IMR-90 (cell line): ENCODE measurements at places on chromosomes 6 and 20.
A peak's percentile ranks its signal among the peaks of the same experiment; 100 is the strongest.

- no peak for DNase-seq
Observed at GRCh38 chr6:73004231-73004630, 221.1 kb downstream of the KHDC1L start.

- no peak for DNase-seq
Observed at GRCh38 chr6:125151700-125152099, 1.9 kb upstream of the TPD52L1 start.

DNA sequence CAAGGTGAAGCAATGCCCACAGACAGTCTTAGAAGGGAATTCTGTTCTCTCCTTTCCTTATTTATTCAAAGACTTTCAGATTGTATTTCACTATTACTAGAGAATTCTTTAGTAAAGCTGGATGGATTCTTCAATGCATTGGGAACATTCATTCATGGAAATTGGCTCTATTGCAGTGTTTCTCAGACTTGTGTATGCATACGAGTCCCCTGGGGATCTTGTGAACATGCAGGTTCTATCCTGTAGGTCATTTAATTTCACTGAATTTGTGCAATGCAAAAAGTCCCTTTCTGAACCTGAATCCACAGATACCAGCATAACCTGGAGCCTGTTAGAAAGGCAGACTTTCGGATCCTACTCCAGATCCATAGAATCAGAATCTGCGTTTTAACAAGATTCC lies 160.9 kb upstream of the AHI1 start:
- no peak for DNase-seq

DNA sequence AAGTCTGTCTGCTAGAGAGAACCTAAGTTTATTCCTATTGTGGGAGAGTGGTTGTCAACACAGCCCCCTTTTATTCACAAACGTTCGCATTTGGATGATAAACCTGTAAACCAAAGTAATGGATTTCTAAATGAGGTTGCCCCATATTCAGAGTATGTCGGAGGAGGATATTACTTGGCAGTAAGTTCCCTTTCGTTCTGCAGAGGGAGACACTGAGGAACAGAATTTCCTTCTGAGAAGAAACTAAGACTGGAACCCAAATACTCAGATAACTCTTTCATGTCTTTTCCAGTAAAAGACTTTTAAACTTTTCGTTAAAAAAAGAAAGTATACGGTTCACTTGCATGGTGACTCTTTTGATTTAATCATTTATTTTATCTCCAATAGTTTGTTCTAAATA lies 754.6 kb upstream of the MMS22L start:
- no peak for DNase-seq

DNA sequence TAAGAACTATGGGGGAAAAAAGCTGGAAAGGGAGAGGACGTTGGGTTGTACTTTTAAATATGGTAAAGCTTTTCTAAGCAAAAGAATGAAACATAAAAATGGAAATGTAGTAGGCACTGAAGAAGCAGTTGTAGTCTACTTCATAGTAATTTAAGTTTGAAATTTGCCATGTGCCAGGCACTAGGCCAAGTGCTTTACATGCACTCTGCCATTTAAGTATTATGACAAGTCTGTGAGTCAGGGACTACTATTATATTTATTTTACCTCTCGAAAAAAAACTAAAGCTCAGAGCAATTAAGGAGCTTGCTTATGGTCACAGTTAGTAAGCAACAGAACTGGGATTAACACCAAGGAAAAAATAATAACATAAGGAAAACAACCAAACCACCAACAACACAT lies 257.8 kb downstream of the GMDS start:
- peak; percentile 91 for DNase-seq

GRCh38 chr6:43869079-43869710 lies 99.2 kb downstream of the VEGFA start:
- no peak for DNase-seq

GRCh38 chr20:62899633-62900051 lies 26.7 kb downstream of the DIDO1 start:
- DNase-seq, result no peak

- no peak for DNase-seq
Observed at GRCh38 chr6:7624796-7625710, 35.1 kb downstream of the SNRNP48 start.

DNA sequence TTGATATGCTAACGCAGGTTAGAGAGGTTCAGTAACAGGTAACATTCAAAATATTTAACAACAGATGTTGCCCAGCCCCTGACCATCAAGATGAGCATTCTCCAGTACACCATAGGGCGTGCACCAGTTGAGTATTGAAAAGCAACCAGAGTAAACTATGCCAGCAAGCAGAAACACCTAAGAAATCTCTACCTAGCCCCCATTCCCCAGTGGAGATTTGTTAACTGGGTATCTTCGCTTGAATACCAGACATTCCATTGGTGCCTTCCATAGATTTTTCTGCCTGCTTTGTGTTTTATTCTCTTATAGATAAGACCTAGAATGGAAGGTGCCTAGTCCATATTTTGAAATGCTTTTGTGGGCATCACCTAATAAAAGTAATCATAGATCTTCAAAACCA lies 623.9 kb downstream of the KIF16B start:
- no peak for DNase-seq

DNA sequence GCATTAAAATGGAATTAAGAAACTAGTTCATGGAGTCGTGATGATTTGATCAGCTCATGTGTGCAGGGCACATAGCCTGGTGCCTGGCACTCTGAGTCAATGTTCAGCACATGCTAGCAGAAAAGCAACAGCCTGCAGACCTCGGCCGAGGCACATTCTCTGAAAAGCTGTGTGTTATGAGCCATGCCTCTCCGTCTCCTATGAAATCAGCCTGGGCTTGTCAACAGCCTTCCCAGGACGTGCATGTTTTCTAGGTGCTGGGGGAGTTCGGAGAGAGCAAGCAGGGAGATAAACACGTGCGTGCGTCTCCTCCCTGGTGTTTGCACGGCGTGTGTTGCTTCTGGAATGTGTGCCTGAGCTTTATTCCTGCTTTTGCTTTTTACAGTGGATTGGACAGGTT lies 207.8 kb upstream of the KCNG1 start:
- DNase-seq, result no peak

DNA sequence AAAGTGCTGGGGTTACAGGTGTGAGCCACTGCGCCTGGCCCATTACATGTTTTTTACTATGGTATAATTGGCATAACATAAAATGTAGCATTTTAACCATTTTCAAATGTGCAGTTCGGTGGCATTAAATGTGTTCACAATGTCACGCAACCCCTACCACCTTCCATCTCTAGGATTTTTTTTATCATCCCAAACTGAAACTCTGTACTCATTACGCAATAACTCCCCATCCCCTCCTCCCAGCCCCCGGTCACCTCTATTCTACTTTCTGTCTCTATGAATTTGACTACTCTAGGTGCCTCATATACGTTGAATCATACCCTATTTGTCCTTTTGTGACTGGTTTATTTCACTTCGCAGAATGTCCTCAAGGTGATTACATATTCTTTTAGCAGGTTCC lies 233.1 kb upstream of the ARID1B start:
- DNase-seq, result no peak

DNA sequence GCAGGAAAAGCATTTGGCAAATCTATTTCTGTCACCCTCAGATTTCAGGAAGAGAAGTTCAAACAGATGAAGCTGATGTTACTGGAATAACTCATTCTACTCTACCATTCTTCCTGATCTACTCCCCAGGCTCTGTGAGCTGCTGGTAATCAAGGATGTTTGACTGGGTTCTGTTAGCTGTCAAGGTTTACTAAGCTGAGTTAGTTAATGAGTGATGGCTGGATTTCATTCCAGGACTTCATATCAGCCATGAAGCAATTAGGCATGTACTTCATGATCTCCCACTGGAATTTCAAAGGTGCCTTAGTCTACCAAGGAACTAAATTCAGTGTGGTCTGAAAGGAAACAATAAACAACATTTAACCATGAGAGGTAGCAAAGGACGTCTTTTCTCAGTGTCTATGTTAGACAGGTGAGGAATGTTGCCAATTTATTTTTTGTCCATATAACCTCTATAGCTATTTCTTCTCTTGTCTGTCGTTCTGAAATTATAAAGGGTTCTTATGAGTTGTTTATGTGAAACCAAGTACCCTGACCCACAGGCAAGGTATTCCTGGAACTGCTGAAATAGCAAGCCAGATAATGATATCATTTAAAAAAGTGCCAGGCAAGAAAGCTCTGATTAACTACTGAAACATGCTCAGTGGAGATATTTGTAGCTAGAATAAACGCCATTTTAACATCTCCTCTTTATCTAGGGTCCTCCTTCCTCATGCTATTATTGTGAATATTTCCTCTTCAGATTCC lies 112.9 kb downstream of the BACH2 start:
- no peak for DNase-seq

GRCh38 chr20:46020555-46020954 lies 8.5 kb upstream of the SLC12A5 start:
- no peak for DNase-seq

DNA sequence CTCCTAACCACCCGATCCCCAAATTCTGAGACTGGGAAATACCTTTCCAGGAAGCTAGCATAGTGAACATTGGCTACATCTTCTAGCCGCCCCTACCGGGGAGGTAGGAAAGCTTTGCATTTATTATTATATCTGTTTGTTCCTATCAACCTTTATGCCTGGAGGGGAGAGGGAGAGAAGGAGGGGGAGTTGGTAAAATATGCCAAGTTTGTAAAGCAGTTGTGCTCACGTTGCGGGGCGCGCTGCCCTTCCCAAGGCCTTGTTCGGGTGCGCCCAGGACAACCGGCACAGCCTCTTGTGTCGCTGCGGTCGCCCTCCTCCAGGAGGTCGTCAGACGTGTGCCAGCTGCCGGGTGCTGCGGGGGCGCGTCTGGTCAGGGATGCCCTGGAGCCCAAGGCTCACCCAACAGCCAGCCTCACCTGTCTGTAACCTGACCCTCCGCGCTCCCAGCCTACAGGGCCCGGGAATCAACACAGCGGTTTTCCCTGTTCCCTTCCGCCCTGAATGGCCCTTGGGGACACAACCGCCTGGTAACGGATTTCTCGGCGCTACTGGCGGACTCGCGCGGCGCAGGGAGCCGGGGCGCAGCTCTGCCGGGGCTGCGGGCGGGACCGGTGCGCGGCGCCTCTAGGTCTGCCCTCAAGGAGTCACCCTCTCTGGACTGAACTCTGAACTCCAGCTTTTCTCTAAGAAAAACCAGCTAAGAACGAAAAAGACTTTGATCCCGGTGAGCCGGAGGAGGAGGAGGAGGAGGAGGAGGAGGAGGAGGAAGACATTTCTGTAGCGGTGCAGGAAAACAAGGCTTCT lies 1.1 kb upstream of the OVOL2 start:
- no peak for DNase-seq

DNA sequence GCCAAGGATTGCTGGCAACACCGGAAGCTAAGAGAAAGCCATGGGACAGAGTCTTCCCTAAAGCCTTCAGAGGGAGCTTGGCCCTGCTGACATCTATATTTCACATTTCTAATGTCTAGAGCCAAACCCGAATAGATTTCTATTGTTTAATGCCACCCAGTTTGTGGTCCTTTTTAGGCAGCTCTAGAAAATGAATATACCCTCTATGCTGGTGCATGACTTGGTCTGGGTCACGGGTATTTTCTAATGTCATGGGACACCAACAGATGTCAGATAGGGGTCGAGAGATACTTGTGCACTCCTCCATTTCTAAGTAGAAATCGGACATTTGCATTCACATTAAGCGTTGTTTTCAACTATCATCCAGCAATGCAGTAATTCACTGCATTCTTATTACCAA lies 37.0 kb upstream of the SOX4 start:
- DNase-seq, result no peak

- no peak for DNase-seq
Observed at GRCh38 chr20:63785691-63786131, 45.4 kb downstream of the ZBTB46 start.

- DNase-seq, result no peak
Observed at GRCh38 chr6:152086223-152086873, 278.9 kb downstream of the ESR1 start.

DNA sequence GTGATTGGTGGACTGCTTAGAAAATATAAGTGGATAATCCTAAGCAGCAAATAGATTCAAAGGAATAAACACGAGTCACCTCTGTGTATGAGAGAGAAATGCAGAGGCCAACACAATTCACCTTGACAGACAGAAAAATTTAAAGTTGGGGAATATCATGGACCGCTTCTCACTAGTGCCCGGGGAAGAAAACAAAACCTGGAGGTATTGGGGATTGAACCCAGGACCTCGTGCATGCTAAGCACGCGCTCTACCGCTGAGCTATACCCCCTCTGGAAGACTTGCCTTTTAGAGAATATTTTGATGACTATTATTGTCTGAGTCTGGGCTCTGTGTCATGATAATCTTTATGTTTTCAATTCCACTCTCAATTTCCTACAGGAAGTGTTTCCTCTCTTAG lies 111.9 kb downstream of the TRIM27 start:
- peak; percentile 27 for DNase-seq

DNA sequence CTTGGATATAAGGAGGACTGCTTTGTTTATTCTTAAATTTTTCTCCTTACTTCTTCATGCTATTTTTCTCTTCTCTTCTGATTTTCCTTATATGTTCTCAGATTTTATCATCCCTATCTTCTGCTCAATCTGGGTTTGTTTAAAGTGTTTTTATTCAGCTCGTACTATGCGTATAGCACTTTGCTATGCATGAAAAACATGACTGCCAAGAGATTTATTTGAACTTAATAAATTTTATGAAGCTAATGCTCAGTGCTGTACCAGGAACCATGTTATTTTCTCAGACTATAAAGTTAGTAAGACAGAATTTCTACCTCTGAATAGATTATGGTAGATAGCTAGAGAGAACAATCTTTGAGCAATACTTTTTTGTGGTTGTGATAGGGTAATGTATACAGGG lies 305.9 kb downstream of the LAMA2 start:
- no peak for DNase-seq

GRCh38 chr20:63242736-63243135 lies 7.0 kb downstream of the BIRC7 start:
- no peak for DNase-seq

DNA sequence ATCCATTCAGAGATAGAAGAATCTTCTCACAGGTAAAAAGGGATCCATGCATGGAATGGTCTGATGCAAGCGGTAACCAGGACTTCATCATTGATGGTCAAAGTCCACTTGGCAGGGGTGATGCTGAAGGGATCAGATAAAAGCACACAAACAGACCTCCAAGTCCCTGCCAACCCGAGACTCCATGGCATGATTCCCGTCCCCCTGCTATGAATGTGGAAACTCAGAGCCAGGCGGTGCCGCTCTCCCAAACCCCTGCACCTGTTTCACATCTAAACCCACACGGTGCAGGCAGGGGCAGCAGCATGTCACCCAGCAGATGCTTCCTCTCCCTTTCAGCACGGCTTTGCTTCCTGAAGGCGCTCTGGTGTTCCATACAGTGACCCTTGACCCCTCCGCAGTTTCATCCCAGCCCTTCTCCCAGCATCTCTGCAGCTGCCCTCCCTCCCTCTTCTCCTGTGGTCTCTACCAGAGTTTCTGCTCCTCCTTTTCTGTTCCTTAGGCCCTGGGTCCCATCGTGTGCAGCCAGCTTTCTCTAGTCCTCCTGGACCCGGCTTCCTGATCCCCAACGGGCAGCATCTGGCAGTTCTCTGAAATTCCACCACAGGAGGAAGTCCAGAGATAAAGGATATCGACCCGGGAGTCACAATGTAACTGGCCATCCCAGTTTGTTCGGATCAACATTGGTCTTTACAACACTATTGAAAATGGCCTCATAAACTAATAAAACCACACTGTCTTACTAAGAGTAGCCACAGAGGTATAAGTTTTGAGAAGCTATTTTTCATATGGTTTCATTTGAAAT lies 235.0 kb downstream of the TTLL2 start:
- DNase-seq, result no peak

GRCh38 chr6:247351-247750 lies 44.9 kb upstream of the DUSP22 start:
- DNase-seq, result no peak
